CD4-positive, alpha-beta T cell treated with Interleukin-17A for 1 hour (primary cell): ENCODE measurements at places on chromosomes 12 and 14.

DNA sequence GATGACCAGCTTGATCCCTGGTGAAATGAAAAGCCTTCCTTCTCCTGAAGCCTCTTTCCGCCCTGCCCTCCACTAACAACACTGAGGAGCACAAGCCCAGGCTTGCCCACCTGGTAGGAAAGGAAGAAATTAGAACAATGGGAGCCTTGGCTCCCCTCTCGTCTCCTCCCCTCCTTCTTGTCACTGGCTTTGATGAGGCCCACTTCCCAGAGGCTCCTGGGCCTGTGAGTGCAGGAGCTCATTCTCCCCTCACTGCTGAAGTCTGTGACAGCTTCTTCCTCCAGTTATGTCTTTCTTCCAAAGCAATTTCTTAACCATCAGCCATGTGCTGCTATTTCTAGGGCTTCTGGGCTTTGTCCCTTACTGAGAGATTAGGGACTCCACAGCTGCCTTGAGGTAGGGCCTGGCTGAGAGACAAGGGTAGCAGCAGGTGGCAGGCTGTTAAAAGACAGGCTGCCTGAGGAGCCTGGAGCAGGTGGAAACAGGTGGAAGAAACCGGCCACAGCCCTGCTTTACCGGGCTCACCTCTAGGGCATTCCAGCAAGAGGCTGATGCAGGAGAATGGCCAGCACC, 53.6 kb upstream of the SRSF5 start:
- DNase-seq: no peak

- DNase-seq: no peak
Measured at GRCh38 chr12:64810831-64811230, 13.6 kb upstream of the TBC1D30 start.

DNA sequence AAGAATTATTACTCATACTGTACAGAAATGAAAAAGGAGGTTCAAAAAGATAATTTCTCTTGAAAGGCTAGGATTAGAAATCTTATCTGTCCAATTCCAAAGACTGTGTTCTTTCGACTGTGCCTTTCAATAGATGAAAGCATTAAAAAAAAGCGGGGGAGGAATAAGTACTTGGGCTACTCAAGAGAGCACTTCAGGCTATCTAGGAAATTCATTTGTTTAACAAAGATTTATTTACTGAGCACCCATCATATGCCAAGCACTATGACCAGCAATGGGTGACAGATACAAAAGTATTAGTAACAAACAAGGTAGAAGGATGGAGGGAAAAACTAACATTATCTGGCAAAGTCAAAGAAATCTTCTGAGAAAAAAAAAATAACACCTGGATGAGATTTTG, 37.4 kb downstream of the SENP1 start:
- no peak for DNase-seq

GRCh38 chr14:24343795-24344660, 4.2 kb upstream of the RIPK3 start:
- DNase-seq: no peak

GRCh38 chr12:54977857-54978256, 6.7 kb downstream of the TESPA1 start:
- DNase-seq: no peak

- no peak for DNase-seq
Measured at GRCh38 chr12:102879144-102879763, 37.8 kb downstream of the PAH start.

GRCh38 chr12:71460318-71460717, 20.7 kb downstream of the LGR5 start:
- no peak for DNase-seq

GRCh38 chr14:101521978-101522377, 39.3 kb upstream of the DIO3 start:
- DNase-seq: no peak

- DNase-seq: no peak
Measured at GRCh38 chr12:13209436-13210235, 13.1 kb downstream of the EMP1 start.

DNA sequence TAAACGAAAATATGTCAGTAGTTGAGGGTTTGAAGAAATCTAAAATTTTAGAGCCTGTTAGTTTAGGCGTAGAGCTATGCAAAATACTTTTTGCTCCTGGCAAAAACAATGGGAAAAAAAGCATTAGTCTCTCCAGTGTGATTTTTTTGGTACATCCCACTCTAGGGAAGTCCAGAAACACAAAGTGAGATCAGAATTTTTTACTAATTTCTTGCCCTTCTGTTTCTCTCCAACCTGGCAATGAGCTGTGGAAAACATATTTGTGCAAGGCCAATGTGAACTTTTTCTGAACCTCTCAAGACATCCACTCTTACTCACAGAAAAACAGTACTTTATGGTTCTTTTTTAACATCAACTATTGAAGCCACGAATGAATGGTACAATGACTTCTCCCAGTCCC, 56.9 kb upstream of the DCN start:
- DNase-seq: no peak

DNA sequence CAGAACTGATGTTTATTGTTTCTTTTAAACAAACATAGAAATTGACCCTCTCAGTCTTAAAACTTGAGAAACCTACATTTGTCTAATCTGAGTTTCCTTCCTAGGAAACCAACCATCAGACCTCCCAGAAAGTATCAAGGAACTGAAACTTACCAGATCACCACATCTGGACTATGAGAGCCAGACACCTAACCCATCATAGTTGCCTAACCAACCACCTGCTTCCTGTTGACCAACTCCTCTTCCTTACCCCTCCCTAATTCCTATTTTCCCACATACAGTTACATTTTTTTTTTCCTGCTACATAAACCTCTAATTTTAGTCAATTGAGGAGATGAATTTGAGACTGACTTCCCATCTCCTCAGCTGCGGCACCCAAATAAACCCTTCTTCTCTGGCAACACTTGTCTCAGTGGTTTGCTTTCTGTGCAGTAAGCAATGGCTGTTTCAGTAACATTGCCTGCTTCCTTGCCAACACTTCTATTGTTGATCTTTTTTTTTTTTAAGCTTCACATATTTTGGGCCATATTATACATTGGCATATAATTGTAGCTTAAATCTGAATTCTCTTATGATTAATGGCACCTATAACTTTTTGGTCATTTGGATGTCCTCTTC, 34.3 kb downstream of the KLRD1 start:
- DNase-seq: no peak

- no peak for DNase-seq
Measured at GRCh38 chr14:104144453-104144790, 6.0 kb downstream of the KIF26A start.

- no peak for DNase-seq
Measured at GRCh38 chr12:57135527-57136326, 7.4 kb downstream of the LRP1 start.

GRCh38 chr12:123602651-123603195, 824 bp downstream of the DDX55 start:
- no peak for DNase-seq

- DNase-seq: no peak
Measured at GRCh38 chr14:20331053-20331613, 1.9 kb downstream of the CCNB1IP1 start.

DNA sequence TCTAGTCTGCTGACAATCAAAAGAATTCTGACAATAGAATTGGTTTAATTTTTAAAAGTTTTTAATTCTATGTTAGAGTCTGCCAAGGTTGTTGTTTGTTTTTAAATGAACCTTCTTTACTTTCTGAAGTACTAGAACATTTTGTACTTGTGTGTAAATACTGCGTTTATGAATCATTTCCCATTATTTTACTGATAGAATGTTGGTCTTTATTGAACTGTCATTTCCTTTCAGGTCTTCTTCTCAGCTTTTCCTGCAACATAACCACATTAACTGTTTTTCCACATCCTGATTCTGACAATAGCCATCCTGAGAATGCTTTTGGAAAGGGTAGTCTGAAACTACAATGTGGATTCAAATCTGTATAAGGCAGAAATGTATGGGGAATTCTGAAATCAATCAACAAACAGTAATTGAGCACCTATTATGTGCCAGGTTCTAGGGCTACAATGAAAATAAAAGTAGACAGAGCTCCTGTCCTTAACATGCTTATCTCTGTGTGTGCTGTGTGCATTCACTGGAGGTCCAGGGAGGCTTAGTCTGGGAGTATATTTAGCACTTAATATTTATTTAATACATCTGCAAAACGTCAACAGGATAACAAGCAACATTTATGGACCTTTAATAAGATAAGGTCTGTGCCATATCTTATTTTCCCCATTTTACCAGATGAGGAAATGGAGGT, 73.1 kb upstream of the SLC38A2 start:
- DNase-seq: no peak

- no peak for DNase-seq
Measured at GRCh38 chr12:50181691-50182090, 14.5 kb upstream of the CERS5 start.

DNA sequence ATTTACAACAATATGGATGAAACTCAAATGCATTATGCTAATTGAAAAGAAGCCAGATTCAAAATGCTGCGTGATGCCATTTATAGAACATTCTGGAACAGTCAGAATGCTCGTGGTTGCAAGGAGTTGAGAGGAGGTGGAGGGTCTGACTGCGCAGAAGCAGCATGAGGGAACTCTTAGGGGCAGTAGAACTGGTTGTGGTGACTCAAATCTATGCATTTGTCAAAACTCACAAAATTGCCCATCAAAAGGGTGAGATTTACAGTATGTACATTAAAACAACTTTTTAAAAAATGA, 113.7 kb upstream of the PDZRN4 start:
- no peak for DNase-seq

DNA sequence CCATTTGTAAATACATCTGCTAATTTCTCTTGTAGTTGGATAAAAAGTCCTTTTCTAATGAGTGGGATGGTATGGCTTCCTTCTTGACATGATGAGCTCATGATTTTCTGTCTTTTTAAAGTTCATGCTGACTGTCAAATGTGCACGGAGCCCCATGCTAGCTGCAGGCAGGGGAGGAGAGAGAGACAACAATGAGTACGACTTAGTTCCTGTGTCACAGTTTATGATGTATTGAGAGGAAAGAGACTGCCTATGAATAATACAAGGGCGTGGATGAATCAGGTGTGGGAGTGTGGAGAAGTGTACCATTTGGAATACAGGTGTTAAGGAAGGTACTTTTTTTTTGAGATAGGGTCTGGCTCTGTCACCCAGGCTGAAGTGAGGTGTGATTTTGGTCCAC, 10.7 kb upstream of the TBC1D30 start:
- no peak for DNase-seq

DNA sequence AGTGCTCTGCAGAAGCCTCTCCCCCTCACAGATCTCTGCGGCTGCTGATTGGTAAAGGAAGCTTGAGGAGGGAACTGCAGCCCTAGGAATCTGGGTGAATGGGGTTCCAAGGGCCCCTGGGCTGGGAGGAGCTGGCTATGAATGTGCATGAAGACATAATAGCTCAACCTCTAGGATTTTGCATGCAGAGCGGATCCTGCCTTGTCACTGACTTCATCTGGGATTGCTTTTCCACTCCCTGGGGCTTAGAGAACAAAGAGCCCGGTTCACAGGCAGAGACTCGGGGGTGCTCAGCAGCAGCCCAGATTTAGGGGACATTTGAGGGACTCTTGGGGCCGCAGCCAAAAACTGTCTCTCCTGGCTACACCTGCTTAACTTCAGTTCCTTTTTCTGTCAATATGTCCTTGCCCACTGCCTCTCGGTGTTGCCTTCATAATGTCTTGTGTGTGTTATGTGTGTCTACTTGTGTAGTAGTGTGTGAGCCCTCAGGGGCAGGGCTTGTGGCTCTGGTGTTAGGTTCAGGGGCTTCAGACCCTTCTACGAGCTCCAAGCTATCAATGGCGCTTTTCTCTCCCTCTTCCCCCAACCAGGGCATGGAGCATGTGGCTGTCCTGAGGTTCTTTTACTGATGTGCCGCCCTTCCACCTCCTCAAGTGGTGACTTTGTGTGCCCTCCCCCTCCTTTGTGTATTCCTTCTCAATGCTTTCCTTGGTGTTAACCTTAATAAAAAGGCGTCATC, 1.9 kb downstream of the CCDC184 start:
- no peak for DNase-seq

- peak; percentile 59 for DNase-seq
Measured at GRCh38 chr12:103901518-103902173, 28.6 kb upstream of the HSP90B1 start.

DNA sequence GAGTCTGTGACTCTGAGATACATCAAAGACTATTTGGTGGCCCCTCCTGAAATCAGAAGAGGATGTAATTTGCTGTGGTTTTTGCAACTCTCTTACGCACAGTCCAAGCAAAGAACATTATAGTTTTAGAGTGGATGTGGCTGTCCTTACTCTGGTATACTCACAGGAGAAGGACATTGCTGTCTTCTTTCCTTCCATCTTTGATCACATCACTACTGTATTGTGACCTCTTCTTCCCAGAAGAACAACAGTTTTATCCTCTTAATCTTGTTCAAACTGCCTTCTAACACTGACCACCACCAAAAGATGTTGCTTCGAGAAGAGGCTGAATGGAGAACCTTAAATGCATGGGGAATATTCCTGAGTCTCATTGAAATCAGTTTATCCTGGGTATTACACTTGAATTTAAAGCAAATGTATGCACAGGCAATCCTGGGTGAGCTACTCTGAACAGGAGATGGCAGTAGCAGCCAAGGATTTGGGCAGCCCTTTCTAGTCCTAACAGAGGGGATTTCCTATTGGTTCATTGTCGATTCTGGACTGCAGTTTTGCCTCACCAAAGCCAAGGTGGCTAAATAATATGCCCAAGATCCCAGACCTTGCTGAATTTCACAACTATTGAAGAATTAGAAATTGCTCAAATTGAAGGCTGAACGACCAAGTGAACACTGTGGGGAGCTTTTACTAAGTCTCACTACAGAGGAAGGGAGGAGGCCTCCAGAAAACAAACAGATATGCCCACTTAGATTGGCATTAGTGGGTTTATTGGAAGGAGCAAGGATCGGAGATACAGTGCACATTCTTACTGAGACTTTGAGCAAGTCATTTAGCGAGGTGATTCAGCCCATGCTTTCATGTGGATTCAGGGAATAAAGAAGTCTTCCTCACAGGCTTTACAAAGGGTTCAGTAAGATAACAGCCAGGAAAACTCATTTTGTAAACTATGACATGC, 282.8 kb downstream of the PAWR start:
- peak; percentile 2 for DNase-seq

GRCh38 chr12:120092551-120093335, 23.8 kb downstream of the RAB35 start:
- DNase-seq: no peak

GRCh38 chr14:75442166-75442565, 14.3 kb downstream of the JDP2 start:
- no peak for DNase-seq

DNA sequence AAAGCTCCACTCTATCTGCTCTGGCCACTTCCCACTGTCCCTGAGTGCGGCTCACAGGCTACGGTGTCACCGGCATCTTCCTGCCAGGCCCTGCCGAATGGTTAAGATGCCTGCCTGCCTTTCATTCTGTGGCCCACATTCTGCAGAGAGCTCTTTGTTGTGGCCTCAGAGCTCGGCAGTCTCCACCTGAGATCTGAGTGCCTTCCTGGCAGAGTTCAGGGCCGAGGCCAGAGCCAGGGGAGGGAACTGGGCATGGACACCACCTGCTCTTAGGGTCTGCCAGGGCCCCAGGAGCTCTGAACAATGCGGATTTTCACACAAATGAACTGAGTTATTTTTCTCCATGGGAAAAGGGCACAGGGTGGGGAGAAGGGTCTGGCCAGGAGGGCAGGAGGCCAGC, 127.2 kb downstream of the RBM19 start:
- no peak for DNase-seq
